ENCODE measurements at places on chromosomes 1 and 21.

DNA sequence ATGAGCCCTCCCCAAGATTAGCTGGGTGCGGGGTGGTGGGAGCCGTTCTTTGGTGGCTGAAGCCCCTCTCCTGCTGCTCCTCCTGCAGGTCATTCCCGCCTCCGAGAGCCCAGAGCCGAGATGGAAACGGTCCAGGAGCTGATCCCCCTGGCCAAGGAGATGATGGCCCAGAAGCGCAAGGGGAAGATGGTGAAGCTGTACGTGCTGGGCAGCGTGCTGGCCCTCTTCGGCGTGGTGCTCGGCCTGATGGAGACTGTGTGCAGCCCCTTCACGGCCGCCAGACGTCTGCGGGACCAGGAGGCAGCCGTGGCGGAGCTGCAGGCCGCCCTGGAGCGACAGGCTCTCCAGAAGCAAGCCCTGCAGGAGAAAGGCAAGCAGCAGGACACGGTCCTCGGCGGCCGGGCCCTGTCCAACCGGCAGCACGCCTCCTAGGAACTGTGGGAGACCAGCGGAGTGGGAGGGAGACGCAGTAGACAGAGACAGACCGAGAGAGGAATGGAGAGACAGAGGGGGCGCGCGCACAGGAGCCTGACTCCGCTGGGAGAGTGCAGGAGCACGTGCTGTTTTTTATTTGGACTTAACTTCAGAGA is 448 bp downstream of the G0S2 start:
- no peak for DNase-seq

DNA sequence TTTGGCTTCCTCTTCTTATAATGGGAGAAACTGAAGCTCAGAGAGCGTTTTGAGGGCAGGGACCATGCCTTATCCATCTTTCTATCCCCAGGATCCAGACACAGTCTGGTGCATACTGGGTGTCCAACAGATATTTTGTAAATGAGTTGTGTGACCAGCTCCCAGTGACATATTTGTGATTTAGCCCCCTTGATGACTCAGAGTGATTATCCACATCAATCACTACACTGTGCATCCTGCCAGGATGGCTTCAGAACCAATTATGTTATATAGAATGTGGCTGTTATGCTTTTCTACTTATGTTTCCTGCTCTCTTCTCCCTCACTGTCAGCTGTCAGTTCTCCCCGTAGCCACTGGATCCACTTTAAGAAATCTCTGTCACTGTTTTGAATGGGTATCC is 11.3 kb downstream of the OLFML3 start:
- no peak for DNase-seq

DNA sequence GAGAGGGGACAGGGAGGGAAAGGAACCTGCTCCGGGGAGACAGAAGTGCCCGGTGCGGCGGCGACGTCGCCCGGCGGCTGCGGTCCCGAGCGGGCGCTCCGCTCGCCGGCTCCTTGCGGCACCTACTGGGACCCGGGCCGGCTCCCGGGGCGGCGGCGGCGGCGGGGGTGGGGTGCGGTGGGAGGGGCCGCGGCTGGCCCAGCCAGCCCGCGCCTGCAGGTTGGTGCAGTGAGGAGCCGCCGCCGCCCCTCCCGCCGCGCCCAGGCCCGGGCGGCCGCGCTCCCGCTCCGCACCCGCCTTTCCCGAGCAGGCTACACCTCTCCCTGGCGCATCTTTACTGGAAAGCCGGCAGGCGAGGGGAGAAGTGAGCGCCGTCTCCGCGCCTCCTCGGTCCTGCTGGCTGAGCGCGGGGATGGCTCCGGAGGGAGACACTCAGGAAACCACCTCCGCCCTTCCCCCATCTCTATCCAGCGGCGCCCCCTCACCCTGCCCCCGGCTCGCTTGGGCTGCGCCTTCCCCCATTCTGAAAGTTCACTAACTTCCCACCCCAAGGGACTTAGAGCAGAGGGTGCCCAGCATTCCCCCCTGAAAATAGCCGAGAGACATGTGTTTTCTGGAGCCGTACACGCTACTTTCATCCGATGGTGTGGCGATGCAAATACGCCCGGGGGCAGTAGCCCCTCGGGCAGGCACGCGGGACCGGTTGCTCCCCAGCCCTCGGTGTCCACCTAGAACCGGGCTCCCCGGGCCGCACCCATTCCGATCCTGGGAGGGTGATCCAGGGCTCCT is at the start of gene PLD5:
Gene PLD5 (minus strand): TSS at position 127 of the 789 bp plus-strand sequence.
- peak; percentile 32 for DNase-seq

GRCh38 chr1:53089478-53090226 is 27.6 kb downstream of the PODN start:
- no peak for DNase-seq

- DNase-seq, result no peak
These were observed 84.7 kb downstream of the RIPK4 start for GRCh38 chr21:41681939-41682718.

GRCh38 chr1:206739411-206740076 is 31.0 kb upstream of the IL19 start:
- DNase-seq, result no peak

GRCh38 chr1:206925106-206925736 is 3.5 kb upstream of the FCMR start:
- DNase-seq, result no peak

DNA sequence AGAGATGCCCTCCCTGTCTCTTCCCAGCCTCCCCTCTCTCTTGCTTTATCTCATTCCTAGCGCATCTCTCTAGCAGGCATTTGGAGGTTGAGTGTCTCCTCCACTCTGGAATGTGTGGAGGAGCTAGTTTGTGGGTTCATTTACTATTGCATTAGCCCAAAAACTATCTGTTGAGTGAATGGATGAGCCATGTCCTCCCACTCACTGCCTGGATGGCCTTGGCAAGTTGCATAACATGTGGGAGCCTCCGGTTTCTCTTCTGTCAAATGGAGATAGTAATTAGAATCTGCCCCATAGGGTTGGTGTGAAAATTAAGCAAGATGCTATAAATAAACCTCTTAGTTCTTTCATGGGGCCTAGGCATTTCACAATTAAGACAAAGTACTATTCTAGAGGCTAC is 181.8 kb downstream of the KAZN start:
- no peak for DNase-seq

- DNase-seq, result peak; percentile 74
These were observed at the start of gene SERTAD4 for GRCh38 chr1:210232511-210233215. SERTAD4 (plus strand) TSS chr1:210232796; CDS start chr1:210237961, 5,165 bp downstream.

DNA sequence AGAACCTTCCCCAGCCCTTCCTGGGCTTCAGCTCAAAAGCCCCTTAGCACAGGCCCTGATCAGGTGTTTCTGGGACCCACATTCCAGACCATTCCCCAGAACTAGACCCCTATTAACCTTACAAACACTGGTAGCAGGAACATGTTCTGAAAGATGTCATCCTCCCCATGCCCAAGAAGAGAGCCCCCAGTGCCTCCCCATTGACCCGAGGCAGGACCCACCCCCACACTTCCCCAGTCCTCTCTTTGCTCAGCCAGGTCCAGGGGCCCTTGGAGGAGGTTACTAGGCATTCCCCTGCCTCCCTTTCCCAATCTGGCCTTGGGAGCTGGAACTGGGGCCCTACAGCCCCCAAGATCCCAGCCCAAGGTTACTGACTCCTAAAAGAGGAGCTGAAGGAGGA is 38.9 kb upstream of the HMGB4 start:
- DNase-seq, result no peak

- DNase-seq, result no peak
These were observed 20.0 kb downstream of the UBASH3A start for GRCh38 chr21:42423685-42424084.

GRCh38 chr1:63318201-63318979 is 4.0 kb upstream of the FOXD3 start:
- DNase-seq, result no peak

GRCh38 chr21:26686278-26686677 is 113.2 kb upstream of the CYYR1 start:
- DNase-seq, result no peak

- DNase-seq, result peak; percentile 63
These were observed 2.0 kb upstream of the PERM1 start for GRCh38 chr1:983798-984475.

DNA sequence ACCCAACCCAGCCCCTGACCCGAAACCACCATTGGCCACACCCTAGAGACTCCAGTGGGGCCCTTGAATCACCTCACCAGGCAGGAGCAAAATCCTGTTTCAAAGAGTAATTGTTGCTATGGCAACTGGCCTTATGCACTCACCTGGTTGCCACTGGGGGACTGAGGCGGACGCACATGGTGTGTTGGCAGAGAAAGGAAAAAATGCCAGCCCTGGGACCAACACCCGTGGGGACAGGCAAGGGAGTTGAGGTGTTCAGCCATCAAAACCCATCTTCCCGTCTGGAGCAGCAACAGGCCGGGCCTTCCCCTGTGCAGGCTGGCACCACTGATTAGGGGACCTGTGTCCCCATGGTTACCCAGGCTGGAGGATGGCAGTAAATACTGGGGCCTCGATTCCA is 395.8 kb upstream of the VAMP3 start:
- DNase-seq, result no peak

GRCh38 chr1:24140741-24141181 is 2.2 kb downstream of the IL22RA1 start:
- DNase-seq, result no peak

- DNase-seq, result no peak
These were observed 16.0 kb downstream of the LCK start for GRCh38 chr1:32266921-32267591.

DNA sequence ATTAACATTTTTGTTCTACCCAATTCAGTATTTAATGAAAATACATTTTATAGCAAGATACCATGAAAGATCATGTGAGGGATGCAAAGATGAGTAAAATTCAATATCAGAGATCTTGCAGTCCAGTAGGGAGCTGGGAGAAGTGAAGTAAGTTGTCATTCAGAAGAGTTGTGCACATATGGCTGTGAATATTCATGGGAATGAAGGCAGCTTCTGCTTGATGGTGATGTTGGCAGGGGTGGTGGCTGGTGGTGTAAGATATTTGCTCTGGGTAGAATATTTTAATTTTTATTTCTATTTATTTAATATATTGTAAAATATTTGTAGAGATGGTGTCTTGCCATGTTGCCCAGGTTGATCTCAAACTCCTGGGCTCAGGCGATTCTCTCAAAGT is 72.0 kb upstream of the GCLM start:
- no peak for DNase-seq

DNA sequence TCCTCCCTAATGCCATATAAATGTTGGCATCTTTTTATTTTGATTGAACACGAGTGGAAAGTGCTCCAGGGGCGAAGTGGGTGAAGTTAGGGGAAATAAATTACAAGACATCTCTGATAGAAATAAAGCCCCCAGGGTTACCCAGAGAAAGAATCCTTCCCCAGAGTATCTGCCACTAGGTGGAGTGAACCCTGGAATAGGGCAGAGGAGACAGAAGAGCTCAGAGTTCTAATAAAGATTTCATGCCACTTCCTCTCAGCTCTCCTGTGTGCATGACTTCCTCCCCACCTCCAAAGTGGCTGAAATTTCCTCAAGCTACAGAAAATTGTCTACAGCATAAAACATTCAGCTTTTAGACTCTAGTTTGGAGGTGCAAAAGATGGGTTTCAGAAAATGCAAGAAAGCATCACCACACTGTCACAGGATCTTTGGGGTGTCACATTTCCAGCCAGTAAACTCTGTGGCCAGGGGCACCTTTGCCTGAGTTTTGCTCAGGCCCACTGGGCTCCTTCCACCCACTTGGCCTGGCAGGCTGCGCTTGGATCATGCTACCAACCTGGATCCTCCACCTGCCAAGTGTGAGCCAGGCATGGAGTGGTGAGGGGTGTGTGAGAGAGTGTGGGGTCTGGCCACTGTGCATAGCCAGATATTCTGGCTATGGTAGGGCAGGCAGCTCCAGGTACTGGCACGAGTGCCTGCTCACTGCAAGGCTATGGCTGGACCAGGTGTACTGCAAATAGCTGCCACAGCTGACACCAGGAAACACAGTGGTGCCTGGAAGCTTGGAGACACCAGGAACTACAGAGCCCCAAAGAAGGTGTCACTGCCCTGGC is 208.8 kb upstream of the USP25 start:
- DNase-seq, result no peak

GRCh38 chr1:170634824-170635410 is 29.0 kb upstream of the PRRX1 start:
- no peak for DNase-seq

- DNase-seq, result no peak
These were observed 153.4 kb downstream of the PLA2G4A start for GRCh38 chr1:186982116-186982515.

GRCh38 chr1:195899762-195900352 is 708.4 kb downstream of the KCNT2 start:
- DNase-seq, result no peak

GRCh38 chr1:116457946-116458604 is 85.0 kb downstream of the ATP1A1 start:
- DNase-seq, result no peak

- DNase-seq, result no peak
These were observed 79.1 kb downstream of the TPR start for GRCh38 chr1:186295980-186296379.

All from head of caudate nucleus (tissue), 42 donors.